ENCODE measurements at places on chromosomes 4 and X. TPM values are rescaled to one million over a fixed set of nuclear protein-coding genes. Genes with fewer than 3 reads are reported as not detected.

TCEAL1 gene
- total RNA-seq = 9.2 TPM

- no peaks in the 10 kb centered on the region for H3K4me1 ChIP-seq
- H3K36me3 ChIP-seq = no peaks in the 10 kb centered on the region
- no peak for DNase-seq
- H3K27ac ChIP-seq = no peak overlapping the region
- no peaks in the 10 kb centered on the region for H3K27me3 ChIP-seq
- H3K4me3 ChIP-seq = no peak overlapping the region
Measured at GRCh38 chrX:31545191-31545590, 473.4 kb upstream of the FTHL17 start.

ART3 gene
- total RNA-seq = 0.08 TPM

GRCh38 chrX:107775000-107775733 is 420 bp downstream of the TSC22D3 start:
- no peak for DNase-seq
- peak overlapping the region; percentile 71 for H3K4me3 ChIP-seq
- peaks cover 25% of the 10 kb centered on the region for H3K4me1 ChIP-seq
- H3K27me3 ChIP-seq = no peaks in the 10 kb centered on the region

TBC1D8B gene
- total RNA-seq = 12.1 TPM

DNA sequence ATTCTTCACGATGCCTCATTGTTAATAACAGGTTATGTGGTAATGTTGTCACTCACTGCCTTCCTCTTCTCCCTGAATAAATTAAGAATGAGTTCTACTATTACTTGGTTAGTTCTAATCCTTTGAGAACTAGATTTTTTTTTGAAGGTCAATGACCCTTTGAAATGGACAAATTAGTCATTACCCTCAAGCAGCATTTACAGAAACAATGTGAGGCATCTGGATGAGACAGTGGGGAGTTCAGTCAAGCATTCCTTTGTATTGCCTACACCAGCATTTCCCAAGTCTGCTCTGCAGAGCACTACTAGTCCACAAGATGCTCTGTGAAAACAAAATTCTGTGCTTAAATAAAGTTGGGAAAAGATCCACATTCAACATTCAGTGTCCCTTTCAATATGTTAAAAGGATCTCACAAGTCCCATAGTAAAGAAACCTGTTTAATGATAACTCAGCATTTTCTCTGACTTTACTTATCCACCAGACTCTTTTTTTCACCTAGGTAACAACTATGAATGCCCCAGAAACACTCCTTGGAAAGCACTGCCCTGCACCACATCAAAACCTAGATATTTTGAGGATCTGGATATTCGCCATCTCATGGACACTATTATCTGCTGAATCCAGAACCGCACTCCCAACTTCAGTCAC is 60.6 kb downstream of the CHRDL1 start:
- no peak overlapping the region for H3K4me3 ChIP-seq
- no peak overlapping the region for H3K27ac ChIP-seq
- no peaks in the 10 kb centered on the region for H3K27me3 ChIP-seq
- H3K36me3 ChIP-seq = no peaks in the 10 kb centered on the region
- no peaks in the 10 kb centered on the region for H3K4me1 ChIP-seq
- no peak for DNase-seq

GRCh38 chr4:125044886-125045285 is 269.9 kb upstream of the FAT4 start:
- H3K27ac ChIP-seq = no peak overlapping the region
- H3K27me3 ChIP-seq = no peaks in the 10 kb centered on the region
- no peak for DNase-seq
- H3K4me3 ChIP-seq = no peak overlapping the region
- no peaks in the 10 kb centered on the region for H3K4me1 ChIP-seq

Data from liver (tissue), 10 donors.